H4 (cell line): ENCODE measurements at places on chromosomes 16 and 17.

DNA sequence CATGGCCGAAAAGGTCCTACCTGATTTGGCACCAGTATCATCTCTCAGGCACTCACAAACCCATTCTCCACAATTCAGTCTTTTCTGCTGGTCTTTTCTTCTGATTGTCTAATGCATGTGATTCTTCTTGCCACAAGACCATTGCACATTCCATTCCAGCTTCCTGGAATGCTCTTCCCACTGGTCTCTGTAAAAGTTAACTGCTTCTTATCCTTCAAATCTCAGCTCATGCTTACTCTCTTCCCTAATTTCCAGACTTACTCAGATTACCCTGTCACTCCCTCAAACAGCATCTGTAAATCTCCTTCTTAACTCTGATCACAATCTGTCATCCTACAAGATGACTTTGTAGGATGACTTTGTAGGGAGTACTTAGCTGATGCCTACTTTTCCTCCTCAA, 320.2 kb downstream of the MAP2K6 start:
- no peak for DNase-seq

DNA sequence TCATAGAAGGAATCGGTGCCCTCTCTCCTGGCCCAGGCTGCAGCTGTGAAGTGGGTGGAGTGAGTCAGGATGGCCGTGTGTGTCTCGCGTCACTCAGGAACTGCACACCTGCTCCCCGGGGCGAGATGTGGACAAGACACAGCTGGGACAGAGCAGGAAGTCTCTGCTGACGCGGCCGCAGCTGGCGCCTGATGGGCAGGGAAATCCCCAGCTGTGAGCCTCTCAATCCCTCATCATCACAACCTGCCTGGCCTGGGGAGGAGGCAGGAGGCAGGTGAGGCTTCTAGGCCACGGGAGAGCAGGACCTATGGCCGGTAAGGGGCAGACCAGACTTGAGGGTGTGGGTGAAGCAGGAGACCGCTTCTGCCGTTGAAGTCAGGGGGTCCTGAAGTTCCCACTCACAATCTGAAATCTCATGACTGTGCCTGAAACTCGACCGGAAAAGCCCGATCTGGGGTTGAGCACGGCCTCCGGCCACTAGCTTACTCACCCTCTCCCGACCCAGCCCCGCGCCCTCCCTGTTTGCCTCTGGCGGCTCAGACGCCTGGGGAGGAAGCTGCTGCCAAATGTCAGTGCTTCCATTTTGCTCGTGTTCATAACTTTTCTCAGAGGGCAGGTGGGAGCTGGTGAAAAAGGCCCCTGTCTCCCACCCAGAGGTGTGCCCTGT, 1.1 kb upstream of the TRPV3 start:
- DNase-seq = no peak

- DNase-seq = no peak
Measured at GRCh38 chr16:11384184-11384955, 39.1 kb downstream of the RMI2 start.

DNA sequence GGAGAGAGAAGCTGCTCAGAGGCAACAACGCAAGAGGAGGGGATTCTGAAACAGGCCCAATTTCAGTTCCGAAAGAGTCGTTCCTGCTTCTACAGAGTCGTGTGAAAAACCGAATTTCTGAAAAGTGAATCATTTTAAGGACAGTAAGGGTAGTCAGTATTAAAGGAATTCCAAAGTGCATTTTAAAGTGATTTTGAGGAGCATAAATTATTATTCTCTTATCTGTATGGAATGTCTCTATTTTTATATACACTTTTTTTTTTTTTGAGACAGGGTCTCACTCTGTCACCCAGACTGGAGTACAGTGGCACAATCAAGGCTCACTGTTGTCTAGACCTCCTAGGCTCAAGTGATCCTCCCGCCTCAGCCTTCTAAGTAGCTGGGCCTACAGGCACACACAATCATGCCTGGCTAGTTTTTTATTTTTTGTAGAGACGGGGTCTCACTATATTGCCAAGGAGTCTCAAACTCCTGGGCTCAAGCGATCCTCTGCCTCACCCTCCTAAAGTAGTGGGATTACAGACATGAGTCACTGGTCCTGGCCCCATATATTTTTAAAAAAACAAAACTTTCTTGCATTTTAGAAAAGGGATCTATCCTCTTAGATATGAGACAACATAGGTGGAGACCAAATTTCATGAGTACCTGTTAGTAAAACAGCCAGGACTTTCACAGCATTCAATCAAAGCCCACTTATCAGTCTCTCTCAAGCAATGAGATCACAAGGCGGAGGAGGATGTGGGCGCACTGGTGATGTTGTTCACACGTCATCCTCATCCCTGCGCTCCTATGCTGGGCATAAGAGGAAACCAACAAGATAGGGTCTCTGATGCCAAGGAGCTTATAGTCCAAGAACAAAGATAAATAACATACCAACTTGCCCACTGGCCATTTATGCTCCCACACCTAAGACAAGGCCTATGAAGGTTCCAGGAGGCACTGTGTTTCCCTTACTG, 53.2 kb downstream of the SMG6 start:
- DNase-seq = no peak

DNA sequence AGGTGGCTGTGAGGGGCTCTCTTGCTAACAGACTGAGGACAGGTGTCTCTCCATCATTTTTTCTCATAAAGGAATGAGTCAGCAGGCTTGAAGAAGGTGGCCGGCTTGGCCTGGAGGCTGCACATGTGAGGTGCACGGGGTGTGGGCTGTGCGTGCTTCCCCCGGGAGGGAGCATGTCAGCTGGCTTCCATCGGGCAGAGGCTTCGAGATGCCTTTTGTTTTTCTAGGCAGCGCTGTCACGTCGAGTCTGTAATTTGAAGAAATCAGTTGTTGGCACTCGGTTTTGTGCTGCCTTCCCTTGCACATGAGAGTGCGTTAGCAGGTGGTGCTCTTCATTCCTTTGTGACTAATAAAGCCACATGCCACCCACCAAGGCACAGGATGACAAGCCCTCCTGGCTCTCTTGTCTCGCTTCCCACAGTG, 89.7 kb downstream of the NPIPB11 start:
- no peak for DNase-seq

DNA sequence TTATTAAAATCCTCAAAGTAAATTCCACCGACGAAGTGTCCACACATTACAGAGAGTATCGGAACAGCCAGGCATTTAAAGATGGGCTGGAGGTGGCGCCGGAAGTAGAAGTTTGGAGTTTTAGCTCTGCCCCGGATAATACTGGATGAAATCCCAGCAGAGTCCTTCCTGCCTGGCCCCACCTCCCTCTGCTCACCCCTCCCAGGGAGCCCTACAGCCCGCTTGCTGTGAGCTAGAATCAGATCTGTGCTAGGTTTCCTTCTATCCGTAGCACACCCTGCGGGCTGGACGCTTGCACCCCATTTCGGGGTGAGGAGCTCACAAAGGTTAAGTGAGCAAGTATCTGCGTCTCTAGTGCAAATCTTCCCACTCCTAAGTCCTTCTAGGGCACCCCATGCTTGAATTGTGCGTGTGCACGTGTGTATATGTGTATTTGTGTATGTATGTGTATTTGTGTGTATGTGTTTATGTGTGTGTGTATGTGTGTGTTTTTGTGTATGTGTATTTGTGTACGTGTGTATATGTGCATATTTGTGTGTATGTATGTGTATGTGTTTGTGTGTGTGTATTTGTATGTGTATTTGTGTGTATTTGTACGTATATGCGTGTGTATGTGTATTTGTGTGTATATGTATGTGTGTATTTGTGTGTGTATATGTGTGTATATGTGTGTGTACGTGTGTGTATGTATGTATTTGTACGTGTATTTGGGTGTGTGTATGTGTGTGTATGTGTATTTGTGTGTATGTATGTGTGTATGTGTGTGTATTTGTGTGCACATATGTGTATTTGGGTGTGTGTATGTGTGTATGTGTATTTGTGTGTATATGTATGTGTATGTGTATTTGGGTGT, 61.4 kb downstream of the HAPSTR1 start:
- DNase-seq = no peak

GRCh38 chr16:27460663-27461482, 58.9 kb downstream of the IL21R start:
- no peak for DNase-seq

DNA sequence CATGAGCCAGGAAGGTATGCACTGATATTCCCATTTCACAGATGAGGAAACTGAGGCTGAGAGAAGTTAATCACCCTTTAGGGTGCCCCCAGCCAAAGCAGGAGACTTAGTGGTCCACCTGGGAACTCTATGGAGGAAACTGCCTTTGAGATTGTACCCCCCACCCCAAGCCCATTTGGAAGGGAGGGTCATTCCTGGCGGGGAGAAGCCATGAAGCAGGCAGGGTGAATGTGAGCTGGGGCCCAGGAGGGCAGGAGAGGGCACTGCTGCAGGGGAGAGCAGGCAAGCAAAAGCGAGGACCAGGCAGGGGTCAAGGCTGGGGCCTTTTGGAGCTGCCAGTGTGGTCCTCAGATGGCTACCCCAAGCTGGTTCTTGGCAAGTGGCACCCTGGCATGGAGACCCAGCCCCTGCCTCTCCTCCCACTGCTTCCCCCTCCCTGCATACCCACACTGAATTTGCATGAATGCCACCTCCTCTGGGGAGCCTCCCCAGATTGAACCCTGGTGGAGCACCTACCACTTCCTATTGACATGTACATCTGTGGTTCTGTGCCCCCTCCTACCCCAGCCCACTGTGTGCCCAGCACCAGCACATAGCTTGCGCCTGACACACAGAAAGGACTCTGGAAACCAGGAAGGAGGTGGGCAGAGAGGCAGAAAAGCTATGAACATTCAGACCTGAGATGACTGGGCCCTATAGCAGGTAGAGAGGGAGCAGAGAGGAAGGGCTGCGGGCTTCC, 965 bp upstream of the TMC6 start:
- DNase-seq = no peak
